ENCODE measurements at places on chromosomes 4 and X.

- no peak for DNase-seq
Observed at GRCh38 chr4:26609391-26609790, 25.5 kb downstream of the TBC1D19 start.

DNA sequence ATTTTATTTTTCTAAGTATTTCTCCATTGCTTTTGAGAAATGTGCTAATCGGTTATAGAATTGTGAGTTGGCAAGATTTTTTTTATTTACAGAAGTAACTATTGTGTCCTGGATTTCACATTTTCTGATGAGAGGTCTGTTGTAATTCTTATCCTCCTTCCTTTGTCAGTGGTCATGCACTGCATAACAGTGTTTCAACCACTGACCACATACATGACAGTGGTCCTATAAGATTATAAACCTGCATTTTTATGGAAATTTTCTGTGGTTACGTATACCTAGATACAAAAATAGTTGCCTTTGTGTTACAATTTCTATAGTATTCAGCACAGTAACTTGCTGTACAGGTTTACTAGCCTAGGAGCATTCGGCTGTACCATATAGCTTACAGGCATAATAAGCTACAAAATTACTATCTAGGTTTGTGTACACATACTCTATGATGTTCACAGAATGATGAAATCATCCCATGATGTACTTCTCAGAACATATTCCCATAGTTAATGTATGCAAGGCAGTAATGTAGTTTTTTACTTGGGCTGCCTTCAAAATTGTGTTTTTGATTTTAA lies 47.8 kb downstream of the APELA start:
- DNase-seq: no peak

DNA sequence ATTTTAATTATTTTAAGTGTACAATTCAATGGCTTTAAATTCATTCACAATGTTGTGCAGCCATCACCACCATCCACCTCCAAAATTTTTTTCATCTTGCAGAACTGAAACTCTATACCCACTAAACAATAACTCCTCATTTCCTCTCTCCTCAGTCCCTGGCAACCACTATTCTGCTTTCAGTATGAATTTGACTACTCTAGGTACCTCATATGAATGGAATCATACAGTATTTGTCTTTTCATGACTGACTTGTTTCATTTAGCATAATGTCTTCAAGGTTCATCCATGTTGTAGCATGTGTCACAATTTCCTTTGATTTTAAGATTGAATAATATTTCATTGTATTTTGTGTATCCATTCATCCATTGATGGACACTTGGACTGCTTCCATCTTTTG lies 46.9 kb downstream of the KIF4A start:
- DNase-seq: no peak

- DNase-seq: no peak
Observed at GRCh38 chr4:176565049-176565448, 227.7 kb downstream of the VEGFC start.

DNA sequence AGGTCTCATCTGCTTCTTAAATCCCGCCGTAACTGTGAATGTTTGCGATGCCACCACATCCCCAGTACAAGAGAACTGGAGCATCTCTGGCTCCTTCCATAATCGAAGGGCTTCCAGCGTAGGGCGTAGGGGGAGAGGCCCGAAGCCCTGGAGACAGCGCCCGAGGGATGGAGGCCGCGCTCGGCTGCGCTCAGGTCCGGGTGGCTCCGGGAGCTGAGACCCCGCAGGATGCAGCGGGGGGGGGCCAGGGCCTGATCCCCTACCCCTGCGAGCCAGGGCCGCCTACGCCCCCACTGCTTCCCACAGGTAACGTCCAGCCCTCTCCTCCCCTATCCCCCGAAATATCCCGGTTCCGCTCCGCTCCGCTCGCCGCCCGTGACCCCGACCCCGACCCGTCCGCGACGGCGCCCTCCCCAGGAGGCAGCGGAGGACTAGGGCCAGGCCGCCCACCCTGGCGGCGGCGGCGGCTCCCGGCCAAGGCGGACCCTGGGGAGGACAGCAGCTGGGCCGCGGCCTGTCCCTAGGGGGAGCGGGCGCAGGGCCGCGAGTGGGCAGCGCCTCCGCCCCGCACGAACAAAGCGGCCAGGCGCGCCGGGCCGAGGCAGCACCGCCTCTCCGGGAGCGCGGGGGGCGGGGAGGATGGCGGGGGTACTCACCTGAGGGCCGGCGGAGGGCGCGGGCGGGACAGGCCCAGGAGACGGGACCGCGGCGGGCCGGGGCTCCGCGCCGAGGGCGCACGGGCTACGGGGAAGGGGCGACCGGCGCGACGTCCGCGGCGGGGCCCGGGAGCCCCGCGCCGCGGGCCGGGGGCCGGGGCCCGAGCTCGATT lies 723 bp downstream of the WDFY3 start:
- DNase-seq: no peak

GRCh38 chr4:6594826-6595355 lies 19.9 kb downstream of the MAN2B2 start:
- no peak for DNase-seq

DNA sequence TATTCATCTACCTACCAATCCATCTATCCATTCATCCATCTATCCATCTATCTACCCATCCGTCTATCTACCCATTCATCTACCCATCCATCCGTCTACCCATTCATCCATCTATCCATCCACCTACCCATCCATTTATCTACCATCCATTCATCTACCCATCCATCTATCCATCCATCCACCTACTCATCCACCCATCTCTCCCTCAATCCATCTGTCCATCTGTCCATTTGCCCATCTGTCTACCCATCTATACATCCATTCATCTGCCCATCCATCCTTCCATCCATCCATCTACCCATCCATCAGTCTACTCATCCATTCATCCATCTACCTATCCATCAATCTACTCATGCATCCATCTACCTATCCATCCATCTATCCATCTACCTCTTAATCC lies 126.8 kb upstream of the PSAPL1 start:
- no peak for DNase-seq

DNA sequence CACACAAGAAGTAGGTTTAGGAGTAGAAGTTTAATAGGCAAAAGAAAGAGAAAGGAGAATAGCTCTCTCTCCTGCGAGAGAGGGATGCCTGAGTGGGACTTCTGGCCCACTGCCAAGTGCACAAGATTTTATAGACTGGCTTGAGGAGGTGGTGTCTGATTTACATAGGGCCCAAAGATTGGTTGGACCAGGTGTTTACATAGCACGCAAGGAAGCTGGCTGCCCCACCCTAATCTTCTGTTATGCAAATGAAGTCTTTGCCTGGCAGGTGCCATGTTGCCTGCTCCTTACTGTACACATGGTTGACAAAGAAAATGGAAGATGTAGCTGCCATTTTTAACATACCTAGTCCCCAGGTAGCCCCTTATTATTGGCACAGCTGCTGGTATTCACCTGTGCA lies 170.8 kb upstream of the GATB start:
- no peak for DNase-seq

GRCh38 chrX:96435378-96436035 lies 249.1 kb upstream of the DIAPH2 start:
- DNase-seq: no peak

- DNase-seq: no peak
Observed at GRCh38 chr4:185792384-185793115, 19.4 kb downstream of the SORBS2 start.
